ENCODE measurements at places on chromosomes 11 and 22.
A peak's percentile ranks its signal among the peaks of the same experiment; 100 is the strongest.

DNA sequence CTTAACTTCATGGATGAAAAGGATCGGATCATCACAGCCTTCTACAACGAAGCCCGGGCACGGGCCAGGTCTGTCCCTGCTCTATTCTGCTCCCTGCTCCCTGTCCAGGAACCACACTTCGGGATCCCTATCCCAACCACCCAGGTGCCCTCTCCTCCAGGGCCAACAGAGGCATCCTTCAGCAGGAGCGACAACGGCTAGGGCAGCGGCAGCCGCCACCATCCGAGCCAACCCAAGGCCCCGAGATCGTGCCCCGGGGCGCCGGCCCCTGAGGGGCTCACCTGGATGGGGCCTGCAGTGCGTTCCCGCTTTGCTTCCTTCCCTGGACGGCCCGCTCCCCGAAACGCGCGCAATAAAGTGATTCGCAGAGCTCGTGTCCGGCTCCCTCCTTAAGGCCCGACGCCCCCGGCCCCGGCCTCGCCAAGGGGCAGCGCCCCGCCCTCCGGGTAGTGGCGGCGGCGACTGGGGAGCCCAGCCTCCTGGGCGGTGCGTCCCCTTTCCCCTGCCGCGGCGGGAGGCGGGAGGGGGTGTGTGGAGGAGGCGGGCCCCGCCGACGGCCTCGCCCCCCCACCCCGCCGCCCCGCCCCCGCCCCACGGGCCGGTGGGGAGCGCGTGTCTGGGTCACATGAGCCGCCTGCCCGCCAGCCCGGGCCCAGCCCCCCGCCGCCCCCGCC lies at the start of gene VEGFB:
VEGFB (plus strand) TSS at position 672 of the 674 bp plus-strand sequence. CDS start 250 bp downstream, outside the sequence.
- no peak for DNase-seq

DNA sequence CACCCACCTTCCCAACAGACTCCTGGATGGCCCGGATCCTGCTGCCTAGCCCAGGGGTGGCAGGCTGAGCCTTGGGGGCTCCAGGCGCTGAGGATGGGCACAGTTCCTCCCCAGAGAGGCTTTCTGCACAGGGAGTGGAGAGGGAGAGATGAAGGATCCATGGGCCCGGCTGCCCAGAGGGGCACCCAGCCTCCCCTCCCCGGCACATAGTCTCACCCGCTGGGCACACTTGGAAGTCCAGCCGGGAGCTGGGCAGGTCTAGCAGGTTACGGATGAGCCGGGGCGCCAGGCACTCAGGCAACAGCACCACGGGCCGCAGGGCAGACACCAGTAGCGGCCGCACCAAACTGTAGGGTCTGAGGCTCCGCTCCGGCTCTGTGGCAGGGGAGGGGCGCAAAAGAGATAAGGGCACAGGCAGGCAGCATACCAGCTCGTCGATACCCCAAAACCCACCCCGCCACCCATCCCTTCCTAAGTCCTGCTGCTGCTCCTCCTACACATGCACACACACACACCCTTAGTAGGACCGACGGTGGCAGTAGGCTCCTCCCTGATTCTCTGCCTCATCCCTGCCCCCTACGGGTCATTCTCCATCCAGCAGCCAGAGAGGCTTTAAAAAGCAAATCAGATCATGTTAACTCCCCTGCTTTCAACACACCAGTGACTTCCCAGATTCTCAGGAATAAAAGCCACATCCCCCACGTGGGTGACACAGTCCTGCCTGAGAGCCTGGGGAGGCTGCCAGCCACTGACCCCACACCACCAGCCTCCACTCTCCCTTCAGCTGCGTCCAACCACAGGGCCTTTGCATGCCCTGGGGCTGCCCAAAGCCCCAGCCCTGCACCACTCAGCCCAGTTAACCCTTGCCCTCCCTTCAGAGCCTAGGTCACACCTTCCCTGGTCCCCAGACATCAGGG lies 6.5 kb upstream of the MFNG start:
- DNase-seq: peak; percentile 11

- DNase-seq: no peak
These were observed 194.2 kb upstream of the DDI1 start for GRCh38 chr11:103842191-103842590.

GRCh38 chr11:134139873-134140331 lies 71.0 kb downstream of the JAM3 start:
- DNase-seq: no peak

DNA sequence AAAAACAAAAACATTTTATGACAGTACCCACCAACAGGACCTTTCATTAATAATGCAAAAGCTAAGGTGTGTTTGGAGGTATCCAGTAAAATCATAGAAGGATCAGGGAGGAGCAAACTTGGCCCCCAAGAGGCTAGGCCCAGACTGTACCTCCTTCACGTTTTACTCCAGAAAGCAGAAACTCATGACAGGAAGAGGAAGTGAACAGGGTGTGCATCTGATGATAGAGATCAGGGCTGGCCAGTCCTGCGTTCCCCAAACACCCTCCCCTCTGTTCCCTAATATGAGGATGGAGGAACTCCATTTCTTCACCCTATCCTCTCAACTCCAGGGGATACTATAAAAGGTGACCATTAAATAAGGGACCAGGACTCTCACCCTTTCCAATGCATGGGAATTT lies 10.2 kb upstream of the MS4A12 start:
- no peak for DNase-seq

GRCh38 chr11:134342572-134343340 lies 11.0 kb downstream of the GLB1L2 start:
- DNase-seq: no peak

DNA sequence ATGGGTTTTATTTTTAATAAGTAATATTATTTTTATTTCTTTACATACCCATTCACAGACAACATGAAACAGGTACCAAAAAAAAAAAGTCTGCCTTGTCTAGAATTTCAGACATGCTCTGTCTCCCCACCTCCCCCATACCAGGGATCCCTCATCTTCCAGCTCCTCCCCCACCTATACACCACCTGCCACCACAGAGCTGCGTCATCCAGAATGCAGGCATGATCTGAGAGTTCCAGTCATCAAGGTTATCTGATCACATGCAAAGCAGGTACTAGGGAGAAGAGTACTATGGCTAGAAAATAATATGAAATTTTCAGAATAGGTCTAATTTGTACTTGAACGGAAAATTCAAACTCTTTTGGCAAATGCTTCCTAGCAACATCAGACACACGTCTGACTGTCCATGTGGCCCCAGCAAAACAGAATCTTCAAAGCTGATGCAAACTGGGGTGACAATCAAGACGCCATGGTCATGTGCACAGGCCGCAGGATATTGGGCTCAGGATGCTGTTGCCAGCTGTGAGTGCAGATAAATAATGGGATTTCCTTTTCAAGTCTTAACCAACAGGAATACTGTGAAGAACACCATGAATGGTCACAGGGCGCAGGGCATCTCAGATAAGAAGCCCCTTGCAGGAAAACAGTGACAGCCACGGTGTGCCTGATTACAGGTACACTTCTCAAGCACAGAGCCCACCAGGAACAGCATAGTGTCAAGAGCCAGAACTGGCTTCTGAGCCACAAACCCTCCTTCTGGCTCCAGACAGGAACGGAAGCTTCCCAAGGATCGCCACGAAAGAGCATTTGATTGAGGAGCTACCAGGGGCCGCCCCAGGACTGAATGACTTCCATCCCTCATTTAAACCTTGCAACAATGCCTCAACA lies 169.5 kb downstream of the EFCAB6 start:
- no peak for DNase-seq

GRCh38 chr11:95915051-95915450 lies 8.9 kb downstream of the MTMR2 start:
- no peak for DNase-seq

- DNase-seq: no peak
These were observed 688 bp downstream of the PTS start for GRCh38 chr11:112226831-112227401.

- no peak for DNase-seq
These were observed 1334.0 kb downstream of the TBC1D22A start for GRCh38 chr22:48096411-48096810.

GRCh38 chr22:23127788-23128187 lies 14.0 kb downstream of the RSPH14 start:
- DNase-seq: no peak

GRCh38 chr22:46678003-46678657 lies 57.9 kb downstream of the GRAMD4 start:
- no peak for DNase-seq

DNA sequence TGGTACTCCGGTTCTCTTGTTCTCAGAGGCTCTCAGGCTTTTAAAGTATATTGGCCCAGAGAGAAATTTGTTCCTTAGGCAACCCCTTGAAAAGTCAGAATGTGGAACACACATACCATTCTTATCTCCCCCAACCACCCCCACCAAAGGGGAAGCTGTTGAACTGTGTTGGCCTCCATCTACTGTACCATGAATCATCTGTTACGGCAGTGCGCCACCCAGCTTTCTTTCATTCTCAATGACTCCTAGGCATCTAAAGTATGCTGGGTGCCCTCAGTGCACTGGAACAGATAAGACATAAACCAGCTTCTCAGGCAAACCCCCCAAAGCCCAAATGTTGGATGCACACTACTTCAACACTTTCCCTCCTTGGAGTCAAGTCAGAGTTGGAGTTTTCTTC lies 696.2 kb upstream of the TENM4 start:
- DNase-seq: no peak

DNA sequence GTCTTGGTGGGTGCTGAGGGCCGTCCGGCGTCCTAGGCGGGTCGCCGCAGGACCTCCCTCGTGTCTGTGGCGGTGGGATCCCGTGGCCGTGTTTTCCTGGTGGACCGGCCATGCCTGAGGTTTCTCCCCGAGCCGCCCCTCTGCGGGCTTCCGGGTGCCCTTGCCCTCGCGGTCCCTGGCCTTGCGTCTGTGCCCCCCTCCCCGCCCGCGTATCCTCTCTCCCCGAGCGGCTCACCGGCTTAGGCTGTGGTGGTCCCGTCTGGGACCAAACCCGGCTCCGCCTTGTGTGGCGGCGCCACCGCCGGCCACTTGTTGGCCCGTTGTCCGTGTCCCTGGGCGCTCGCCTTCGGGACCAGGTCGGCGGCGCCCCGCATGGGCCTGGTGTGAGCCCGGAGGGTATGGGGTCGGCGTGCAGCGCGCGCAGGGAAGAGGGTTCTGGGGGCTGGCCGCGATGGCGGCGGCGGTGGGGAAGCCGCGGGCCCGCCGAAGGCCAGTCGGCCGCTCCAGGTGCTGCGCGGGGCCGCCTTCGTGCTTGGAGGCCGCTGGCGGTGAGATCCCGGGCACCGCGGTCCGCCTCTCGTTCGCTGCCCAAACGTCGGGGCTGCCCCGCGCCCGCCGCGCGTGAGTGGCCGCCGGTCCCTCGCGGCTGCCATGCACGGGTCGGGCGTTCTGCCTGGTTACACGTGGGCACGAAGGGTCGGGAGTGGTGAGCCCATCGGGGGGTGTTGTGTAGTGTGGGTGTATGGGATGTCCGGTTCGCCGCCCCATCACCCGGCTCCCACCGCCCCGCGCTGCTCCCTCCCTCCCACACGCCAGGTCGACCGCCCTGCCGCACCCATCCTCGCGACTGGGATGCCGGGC lies 3899.1 kb upstream of the OR11H1 start:
- no peak for DNase-seq

DNA sequence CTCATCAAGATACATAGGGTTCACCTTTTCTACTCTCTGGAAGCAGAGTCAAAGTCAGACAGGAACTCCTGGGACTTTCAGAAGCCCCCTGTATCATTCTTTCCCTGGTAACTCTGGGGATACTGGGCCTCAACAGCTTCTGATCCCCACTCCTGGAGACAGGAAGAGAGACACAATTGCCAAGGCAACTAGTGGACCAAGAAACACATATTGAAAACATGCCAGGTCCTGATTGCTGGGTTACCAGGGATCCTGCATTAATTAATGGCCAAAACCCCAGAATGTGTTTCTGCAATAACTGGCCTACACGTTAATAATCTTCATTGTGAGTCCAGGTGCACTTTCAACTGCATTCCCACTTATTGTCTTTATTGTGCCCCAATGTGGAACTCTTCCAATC lies 260.8 kb upstream of the POU2AF2 start:
- no peak for DNase-seq

DNA sequence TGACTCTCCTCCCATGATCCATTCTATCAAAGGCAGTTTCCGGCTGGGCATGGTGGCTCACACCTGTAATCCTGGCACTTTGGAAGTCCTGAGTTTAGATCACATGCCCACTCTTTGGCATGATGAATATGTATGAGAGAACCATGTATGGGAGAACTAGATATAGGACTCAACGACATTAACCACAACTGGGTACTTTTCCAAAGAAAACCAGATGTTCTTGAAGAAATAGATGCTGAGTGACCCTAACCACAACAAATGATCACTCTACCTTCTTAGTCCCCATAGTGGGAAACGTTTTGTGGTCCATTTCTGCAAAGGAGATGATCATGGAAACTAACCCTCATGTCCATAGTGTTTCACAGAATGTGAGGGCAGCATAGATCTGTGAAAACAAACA lies 13.6 kb downstream of the FJX1 start:
- DNase-seq: no peak

DNA sequence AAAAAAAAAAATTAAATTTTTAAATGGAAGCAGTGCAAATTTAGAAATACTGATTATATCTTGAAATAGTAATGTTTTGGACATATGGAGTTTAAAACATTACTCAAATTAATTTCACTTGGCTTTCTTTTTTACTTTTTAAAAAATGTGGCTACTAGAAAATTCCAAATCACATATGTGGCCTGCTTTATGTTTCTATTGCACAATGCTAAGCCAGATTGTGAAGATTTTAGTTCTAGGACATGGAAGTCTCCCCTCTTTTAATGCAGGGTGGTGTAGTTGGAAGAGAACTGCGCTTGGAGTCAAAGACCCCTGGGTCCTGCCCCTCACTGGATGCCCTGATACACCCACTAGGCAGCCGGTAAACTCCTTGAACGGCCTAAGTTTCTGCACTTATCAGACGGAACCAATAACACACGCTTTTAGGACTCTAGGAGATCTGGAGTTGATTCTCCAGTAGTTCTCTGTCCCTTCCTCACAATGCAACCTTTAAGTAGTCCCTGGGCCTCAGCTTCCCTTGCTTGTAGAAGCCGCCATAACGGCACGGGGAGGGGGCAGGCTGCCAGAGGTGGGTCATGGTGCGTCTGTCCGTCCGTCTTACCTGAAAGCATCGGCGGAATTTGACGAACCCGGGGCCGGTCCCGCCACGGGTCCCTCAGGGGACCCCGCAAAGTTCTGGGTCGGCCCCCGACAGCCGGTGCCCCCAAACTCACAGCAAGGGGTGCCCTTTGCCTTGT lies 505 bp downstream of the FAM227A start:
- no peak for DNase-seq

DNA sequence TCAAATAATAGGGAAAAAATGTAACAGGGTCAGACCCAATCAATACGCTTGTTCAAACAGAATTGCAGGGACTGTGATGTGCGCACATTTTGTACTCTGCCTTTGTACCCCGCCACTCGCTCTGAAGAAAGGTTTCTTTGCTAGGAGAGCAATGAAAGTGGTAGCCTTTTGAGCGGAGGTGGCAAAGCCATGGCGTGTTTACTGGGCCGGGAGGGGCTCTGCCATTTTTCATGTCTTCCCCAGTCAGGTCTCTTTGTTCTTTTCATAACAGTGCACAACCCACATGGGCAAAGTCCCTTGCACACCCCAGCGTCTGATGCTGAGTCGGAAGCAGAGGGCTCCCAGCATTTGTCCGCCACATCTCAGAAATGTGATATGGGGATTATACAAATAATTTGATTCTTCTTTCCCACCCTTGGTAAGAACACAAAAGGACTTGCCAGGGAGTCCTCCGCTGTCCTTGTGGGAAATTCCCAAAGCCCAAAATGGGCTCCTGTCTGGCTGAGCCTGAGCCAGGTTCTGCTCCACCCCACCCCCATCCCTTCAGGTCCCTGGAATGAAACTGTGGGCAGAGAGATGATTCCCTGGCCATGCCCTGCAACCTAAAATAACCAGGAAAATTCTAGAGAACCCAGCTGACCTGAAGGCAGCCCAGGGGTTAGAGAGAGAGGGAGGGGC lies 36.6 kb downstream of the C11orf58 start:
- no peak for DNase-seq

GRCh38 chr11:103794262-103794661 lies 242.2 kb upstream of the DDI1 start:
- no peak for DNase-seq

All from stimulated activated CD4-positive, alpha-beta T cell treated with anti-CD3 and anti-CD28 coated beads, Interleukin-1b, Interleukin-23, amount 100 ng/mL, for 1 hour (primary cell).